Hematopoietic multipotent progenitor cell treated with erythropoietin and hydrocortisone succinate and interleukin-3 and kit ligand, for 15 days (in vitro differentiated cells): ENCODE measurements at places on chromosomes 3 and 15.

GRCh38 chr3:3800685-3801493, 1.7 kb downstream of the LRRN1 start:
- no peak for DNase-seq

- no peak for DNase-seq
Observed at GRCh38 chr3:46070595-46071093, 43.4 kb upstream of the XCR1 start.

- DNase-seq = no peak
Observed at GRCh38 chr3:133136114-133137041, 98.2 kb downstream of the TMEM108 start.

DNA sequence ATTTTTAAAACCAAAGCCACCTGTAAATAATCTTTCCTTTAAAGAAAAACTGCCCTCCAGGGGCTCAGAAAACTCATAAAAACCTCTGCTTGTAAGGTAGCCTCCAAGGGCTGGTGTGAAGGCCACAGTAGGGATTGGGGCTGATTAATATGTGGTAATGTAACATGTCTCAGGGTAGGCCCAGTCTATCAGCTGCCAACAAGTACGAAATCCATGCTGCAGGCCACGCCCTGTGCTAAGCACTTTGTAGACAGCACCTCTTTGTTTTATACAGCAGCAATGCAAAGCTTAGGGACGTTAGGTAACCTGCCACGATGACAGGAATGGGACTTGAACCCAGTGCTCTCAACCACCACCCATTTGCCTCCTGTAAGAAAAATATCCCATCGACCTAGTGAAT, 65.6 kb upstream of the PRICKLE2 start:
- DNase-seq = no peak

DNA sequence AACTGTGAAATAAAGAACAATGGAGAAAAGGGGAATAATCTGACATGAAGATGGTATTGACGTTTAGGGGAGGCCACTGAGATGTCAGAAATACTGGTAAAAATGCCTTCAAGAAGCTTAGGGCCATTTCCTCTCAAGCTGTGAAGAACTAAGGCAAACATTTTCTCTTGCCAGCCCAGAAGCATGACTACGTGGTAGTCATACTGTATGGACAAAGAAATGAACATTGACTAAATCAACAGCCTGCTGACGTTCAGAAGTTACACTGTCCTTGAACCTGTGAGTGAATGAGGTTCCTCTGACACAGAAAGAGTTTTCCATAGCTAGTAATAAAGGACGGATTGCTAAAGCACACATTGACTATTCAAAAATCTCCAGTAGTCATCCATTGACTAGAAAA, 121.0 kb downstream of the P3H2 start:
- DNase-seq = no peak

DNA sequence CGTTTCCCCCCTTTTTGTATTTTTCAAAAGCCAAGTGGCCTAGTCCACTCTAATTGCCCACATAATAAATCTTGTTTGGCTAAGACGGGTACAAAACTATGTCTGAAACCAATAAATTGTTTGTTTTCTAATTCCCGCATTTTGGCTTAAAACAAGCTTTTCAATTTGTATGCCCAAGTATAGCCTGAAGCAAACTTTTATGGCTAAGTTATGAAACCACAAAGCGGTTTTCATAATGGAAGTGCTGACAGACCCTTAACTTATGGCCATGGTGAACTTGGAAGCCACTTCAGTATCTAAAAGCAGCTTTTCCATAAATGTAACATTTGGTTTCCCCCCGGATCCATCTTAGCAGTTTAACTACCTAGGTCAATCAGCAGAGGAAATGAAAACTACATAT, 29.9 kb upstream of the POLR2M start:
- no peak for DNase-seq

- DNase-seq = no peak
Observed at GRCh38 chr15:37837276-37837675, 97.2 kb upstream of the TMCO5A start.

- no peak for DNase-seq
Observed at GRCh38 chr3:141476033-141476432, 10.8 kb upstream of the RASA2 start.

- DNase-seq = no peak
Observed at GRCh38 chr15:57217778-57218598, 158.3 kb upstream of the CGNL1 start.

GRCh38 chr3:49164983-49165720, 979 bp downstream of the CCDC71 start:
- DNase-seq = no peak

GRCh38 chr15:60838206-60838605, 359.3 kb upstream of the ICE2 start:
- DNase-seq = no peak

DNA sequence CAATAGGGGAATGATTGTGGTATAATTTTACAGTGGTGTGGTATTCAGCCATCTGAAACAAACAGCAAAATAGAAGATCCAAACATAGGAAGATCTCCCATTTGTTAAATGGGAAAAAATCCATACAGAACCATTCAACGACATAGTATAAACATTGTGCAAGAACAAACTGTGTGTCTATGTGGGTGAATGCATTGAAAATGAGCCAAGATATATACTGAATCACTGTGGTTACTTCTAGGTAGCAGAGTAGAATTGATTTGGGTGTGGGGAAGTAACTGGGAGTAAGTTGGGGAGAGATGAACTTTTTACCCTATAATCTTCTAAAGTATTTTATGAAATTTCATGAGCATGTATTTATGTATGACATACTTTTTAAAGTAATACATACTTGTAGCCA, 123.1 kb upstream of the UMPS start:
- DNase-seq = no peak

- DNase-seq = peak; percentile 62
Observed at GRCh38 chr15:80977627-80978036, 12.0 kb downstream of the MESD start.

DNA sequence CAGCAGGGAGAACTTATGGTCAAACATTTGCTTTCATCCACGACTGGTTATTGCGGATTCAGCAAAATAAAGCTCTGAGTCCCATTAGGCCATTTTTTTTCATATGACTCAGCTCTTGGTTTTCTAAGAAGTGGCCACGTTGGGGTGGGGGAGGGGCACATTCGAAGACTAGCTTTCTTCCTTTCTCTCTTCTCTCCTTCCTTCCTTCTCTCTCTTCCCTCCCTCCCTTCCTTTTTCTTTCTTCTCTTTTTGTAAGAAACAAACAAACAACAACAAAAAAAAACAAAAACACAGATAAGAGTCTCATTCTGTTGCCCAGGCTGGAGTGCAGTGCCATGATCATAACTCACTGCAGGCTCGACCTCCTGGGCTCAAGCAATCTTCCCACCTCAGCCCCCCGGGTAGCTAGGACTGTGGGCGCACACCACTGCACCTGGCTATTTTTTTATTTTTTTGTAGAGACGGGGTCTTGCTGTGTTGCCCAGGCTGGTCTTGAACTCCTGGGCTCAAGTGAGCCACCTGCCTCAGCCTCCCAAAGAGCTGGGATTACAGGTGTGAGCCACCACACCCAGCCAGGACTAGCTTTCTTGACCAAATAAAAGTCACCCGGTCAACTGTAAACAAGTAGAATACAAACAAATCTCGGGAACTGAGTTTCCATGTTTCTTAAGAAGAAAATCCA, 41.6 kb downstream of the ABCC5 start:
- DNase-seq = peak; percentile 65

GRCh38 chr15:59688782-59689625, at the start of gene BNIP2:
Gene BNIP2 (minus strand): TSS chr15:59689320. CDS start chr15:59682457, 6,863 bp downstream.
- DNase-seq = peak; percentile 96

DNA sequence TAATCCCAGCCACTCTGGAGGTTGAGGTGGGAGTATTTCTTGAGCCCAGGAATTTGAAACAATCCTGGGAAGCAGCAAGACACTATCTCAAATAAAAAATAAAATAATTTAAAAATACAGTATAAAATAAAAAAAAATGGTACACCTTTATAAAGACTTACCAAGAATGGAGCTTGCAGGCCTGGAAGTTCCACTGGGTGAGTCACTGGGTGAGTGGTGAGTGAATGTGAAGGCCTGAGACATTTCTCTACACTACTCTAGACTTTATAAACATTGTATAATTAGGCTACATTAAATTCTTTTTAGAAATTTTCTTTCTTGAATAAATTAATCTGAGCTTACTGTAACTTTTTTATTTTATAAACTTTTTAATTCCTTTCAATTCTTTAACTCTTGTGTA, 609.1 kb upstream of the BCHE start:
- no peak for DNase-seq

GRCh38 chr15:70533931-70534742, 229.2 kb downstream of the UACA start:
- no peak for DNase-seq

GRCh38 chr3:151890721-151891141, 17.3 kb downstream of the SUCNR1 start:
- no peak for DNase-seq

DNA sequence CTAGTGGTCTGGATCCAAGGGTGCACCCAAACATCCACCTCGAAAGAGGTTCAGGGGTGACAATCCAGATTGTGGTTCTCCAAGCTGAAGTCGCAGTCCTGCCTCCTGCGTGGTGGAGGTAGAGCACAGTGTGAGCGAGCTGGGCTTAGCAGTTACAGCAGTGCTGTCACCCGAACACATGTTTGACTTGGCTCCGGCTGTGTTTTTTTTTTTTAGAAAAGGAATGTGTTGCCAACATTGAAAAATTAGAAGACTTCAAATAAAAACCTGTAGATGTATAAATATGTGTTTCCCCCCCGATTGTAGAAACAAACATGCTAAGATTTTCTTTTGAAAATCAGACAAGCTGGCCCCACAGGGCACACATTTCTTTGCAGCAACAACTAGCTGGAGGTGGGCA, 530.8 kb downstream of the SHQ1 start:
- DNase-seq = no peak

DNA sequence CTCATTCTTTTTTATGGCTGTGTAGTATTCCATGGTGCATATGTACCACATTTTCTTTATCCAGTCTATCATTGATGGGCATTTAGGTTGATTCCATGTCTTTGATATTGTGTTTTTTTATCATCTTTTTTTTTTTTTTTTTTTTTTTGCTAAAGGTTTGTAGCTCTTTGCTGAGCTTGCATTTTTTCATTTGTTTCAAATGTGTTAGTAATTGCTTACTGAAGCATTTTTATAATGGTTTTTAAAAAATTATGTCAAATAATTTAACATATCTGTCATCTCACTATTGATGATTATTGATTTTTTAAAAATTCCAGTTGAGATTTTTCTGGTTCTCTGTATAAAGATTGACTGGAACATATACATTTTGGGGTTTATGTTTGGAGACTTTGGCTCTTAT, 934.6 kb downstream of the TUSC7 start:
- no peak for DNase-seq

DNA sequence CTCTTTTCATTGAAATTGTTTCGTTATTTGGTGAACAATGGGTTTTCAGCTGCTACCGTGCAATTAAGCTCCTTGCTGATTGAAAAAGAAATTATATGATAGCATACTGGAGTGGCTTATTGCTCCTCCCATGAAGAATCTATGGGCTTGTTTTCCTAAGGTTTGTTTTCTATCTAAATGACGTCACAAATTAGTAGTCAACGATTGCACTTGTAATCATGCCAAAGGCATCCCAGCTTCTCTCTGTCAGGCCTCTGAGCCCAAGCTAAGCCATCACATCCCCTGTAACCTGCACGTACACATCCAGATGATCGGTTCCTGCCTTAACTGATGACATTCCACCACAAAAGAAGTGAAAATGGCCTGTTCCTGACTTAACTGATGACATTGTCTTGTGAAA, 388.0 kb upstream of the LMCD1 start:
- no peak for DNase-seq

- no peak for DNase-seq
Observed at GRCh38 chr3:54870423-54870822, 57.4 kb downstream of the LRTM1 start.

GRCh38 chr15:70447928-70448698, 315.2 kb downstream of the UACA start:
- peak; percentile 86 for DNase-seq

- no peak for DNase-seq
Observed at GRCh38 chr15:82643992-82644391, 3.2 kb downstream of the CPEB1 start.

- no peak for DNase-seq
Observed at GRCh38 chr3:149615731-149616221, 42.0 kb downstream of the WWTR1 start.

GRCh38 chr15:81751256-81751655, 294.6 kb downstream of the MEX3B start:
- no peak for DNase-seq

DNA sequence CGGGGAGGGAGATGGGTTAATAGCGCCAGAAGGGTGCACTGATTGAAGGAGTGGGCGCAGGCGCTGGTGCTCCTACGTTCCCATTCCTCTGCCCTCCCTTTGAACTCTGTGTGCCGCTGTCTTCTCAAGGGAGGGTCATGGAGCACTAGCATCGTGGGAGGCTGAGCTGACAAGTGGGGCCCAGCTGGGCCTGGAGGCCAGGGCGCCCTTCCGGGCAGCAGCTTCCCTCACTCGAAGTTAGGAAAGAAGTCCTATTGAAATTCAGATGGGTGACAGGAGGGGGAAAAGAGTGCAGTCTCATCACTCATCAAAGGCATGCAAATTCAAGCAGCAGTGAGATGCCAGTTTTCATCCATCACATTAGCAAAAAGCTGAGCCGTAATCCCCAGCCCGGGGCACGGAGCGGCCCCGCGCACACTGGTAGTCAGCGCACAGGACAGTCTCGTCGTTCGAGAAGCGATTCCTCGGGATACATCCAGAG, 128.2 kb downstream of the LRRK1 start:
- no peak for DNase-seq

DNA sequence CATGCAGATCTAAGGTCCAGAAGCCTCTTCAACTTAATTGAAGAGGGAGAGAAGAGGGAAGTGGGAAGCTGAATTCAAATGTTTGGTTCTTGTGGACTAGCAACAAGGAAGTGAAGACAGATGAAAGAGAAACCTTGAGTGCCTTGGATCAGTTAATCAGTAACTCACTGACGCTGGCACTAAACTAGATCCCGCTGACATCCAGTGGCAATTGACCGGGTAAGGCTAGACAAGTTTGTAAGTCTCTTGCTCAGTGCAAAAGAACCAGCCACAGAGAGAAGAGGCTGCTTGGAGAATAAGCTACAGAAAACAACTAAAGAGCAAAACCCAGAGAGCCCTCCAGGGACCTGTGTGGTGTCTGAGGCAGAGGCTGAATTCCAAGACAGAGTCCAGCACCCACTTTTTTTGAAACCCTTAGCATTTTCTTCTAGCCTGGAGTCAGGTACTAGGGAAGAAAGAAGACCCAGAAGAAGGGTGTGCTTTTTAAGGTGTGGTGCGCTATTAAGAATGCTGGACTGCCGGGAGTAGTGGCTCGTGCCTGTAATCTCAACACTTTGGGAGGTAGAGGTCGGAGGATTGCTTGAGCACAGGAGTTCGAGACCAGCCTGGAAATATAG, 6.9 kb downstream of the PLCH1 start:
- no peak for DNase-seq

DNA sequence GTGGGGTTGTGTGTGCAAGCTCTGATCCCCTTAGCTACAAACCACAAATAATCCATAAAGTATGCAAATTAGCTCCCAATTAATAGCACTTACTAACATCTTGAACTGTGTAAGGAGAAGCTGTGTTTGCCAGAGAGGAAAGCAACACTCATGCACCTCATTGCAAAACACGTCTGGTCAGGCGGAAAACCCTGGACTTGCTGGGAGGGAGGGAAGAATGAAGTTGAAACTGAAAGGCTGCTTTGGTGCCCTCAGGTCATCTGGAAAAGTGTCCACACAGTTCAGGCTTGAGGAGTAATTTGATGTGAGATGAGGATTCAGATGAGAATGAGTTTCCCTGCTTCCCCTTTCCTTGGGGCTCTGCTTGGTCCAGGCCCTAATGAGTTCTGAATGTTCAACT, 185.5 kb upstream of the ANKRD28 start:
- DNase-seq = no peak

GRCh38 chr15:50880651-50881114, 27.8 kb upstream of the AP4E1 start:
- no peak for DNase-seq
